ENCODE measurements at places on chromosomes 11 and 22.

DNA sequence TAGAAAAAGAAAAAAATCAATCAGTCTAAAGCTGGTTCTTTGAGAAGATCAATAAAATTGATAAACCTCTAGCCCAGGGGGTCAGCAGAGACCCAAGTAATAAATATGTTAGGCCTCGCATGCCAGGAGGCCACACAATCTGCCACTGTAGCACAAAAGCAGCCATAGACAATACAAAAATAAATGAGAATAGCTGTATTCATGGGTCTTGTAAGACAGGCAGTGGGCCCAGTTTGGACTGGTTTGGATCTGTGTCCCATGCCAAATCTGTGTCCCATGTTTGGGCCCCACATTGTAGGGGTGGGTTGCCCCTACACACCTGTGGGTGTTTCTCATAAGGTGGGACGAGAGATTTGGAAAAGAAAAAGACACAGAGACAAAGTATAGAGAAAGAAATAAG, 6.6 kb upstream of the PLAAT4 start:
- DNase-seq, result no peak

DNA sequence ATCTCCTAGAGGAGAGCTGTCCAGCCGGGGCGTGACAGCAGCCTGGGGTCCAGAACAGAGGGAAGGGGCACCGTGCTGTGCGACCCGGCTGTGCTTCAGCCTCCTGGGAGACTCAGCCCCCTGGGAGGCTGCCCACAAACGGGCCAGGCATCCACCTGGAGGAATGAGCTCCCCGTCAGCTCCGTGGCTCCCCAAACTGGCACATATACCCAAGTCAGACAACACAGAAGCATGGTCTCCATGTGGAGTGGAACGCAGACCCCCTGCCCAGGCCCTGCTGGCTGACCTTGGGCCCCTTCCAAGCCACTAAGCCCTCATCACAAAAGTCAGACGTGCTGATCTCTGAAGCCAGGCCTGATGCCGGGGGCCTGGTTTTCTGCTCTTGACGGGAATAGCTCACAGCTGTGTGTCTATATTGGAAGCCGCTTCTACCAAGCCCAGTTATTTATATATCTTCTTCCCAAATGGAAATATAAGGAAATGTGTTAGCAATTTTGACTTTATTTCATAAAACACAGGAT, 91.7 kb downstream of the BRD1 start:
- no peak for DNase-seq

DNA sequence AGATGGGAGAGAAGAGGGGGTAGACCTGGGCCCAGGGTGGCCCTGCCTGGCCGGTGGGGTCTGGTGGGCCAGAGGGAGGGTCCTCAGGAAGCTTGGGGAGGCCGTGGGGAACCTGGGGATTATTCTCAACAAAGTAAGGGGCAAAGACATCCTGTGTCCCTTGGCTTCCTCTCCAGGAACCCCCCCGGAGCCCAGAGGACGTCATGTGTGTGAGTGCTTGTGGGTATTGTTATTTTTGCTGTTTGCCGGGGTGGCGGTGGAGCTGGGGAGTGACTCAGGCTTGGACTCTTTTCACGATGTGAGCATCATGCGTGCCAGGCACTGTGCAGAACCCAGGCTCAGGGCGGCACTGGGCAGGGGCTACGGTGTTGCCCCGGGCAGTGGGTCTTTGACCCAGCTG, 982 bp upstream of the SHANK3 start:
- no peak for DNase-seq

- no peak for DNase-seq
These were observed 7.1 kb downstream of the CD44 start for GRCh38 chr11:35146074-35146521.

- no peak for DNase-seq
These were observed 66.8 kb downstream of the ZC3H12C start for GRCh38 chr11:110160016-110160415.

DNA sequence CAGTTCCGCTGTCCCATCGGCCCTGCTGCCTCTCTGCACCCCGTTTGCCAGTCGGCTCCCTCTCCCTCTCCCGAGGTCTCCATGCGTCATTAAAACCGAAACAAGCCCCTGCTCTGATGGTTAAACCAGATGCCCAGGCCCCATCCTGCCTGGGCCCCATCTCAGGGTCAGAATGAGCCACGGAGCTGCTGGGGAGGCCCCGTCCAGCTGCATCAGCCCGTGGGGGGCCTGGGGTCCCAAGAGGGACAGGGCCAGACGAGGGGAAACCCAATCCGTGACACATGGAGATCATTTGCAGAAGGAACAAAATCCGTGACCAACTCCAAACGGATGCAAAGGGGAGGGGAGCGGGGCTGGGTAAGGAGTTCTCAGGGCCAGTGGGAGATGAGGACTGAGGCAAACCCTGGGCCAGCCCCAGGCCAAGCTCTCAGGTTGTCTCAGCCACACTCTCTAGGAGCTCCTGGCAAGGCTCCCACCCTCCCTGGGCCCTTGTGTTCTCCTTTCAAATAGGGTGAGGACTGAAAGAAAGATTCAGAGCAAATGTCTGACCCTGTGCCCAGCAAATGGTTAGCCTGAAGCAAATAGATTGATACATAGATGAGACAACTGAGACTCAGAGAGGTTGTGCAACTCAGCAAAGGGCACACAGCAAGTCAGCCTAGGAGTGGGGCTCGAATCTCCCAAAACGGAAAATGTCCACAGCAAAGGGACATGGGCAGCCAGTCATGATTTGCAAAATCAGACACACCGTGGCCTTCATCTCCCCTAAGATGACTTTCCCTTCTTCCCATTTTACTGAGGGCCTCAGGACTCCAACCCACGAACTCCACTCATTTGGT, 162.1 kb downstream of the MN1 start:
- no peak for DNase-seq

DNA sequence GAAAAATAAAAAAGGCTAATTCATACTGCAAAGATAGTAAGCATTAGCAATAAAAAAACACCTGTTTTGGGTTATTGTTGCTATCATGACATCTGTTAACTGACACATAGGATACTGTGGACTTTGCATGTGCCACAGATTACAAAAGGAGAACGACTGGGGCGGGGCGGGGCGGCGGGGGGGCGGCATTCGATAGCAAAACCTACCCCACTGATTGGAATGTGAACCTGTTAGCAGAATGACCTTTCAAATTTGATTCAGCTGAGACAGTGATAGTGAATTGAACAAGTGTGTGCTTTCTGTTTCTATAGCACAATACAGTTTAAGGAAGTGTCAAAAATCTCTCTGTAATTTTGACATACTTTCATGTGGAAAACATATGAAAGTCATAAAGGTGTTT, 14.9 kb downstream of the MMP20 start:
- DNase-seq, result no peak

GRCh38 chr11:36394056-36394455, 98.0 kb downstream of the PRR5L start:
- DNase-seq, result no peak

DNA sequence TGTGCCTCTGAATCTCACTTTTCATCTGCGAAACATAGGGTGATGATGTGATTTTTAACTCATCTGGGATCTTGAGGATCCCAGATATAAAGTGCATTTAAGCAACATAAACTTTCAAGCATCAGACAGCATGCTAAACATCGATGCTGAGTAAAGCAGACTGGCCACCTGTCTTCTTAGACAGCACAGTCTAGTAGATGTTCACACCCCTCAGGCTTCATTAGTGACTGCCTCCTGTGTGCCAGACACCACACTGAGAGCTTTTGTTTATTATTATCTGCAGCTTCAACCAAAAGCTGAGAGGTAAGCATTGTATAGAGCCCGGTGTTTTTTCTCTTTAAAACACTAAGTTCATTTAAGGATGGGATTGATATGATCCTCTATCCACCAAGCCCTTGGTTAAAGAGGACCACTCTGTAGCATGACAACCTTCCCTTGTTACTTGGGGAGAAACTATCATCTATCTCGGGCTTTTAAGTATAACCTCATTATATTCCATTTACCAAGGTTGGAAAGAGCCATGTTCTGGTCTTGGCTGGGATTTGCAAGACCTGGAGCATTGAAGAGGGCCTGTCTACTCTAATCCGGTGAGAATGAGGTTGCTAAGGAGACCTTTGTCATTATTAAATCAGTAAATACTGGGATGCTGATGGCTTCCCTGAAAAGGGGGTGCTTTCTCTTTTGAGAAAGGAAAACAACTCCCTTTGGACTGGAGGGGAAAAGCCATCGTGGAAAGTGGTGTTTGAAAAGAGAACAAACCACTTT, 114.2 kb upstream of the SEZ6L start:
- DNase-seq, result no peak

- DNase-seq, result no peak
These were observed 13.0 kb upstream of the OPCML start for GRCh38 chr11:133545199-133545803.

- DNase-seq, result peak; percentile 12
These were observed 76.0 kb upstream of the KCNQ1OT1 start for GRCh38 chr11:2775626-2776350.

- no peak for DNase-seq
These were observed 44.6 kb downstream of the COPB1 start for GRCh38 chr11:14454861-14455632.

- DNase-seq, result no peak
These were observed 32.5 kb upstream of the LMO1 start for GRCh38 chr11:8296038-8296649.

DNA sequence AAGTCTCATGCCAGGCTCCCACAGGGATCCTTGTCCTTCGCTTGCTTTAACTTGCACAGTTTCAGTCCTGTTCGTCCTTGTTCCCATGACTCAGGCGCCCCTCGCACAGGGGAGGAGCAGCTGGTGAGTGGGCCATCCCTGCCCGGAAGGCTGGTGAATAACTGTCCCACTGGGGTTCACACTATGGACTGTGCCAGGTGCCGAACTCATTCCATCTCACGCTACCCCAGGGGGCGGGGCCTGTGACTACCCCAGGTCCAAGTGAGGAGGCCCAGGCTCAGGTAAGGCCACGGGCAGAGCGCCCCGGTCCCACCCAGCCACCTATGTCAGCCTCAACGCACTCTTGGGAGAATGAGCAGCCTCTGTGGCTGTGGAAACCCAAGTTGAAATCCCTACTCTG, 7.2 kb upstream of the CARD10 start:
- no peak for DNase-seq

DNA sequence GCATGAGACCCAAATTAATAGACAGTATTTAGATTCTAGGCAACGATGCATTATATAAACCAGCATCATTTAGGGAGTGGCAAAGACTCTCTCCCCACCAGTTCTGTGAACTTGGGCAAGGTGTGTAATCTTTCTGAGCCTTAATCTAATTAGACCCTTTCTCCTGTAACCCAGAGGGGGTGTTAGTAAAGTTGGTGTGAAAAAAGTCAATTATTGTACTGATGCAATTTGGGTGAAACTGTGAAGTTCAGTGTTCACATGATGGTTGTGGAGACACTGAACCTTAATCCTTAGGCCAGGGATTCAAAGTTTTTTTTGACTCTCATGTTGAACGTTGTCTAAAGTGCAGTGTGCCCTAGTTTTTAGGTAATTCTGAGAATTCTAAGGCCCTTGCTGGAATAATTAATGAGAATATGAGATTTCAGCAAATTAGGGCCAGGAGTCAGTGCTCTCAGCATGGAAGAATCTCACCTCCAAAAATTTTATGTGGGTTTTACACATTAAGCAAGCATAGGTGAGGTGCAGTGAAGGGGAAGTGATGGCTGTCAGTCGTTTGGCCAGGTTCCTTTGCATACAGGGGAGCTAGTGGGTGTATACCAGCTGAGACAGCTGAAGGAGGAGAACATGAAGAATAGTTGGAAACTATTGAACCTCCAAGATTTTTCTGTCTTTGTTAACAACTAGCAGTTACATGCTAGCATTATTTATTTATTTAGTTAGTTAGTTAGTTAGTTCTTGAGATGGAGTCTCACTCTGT, 94.2 kb downstream of the PTPRJ start:
- no peak for DNase-seq

DNA sequence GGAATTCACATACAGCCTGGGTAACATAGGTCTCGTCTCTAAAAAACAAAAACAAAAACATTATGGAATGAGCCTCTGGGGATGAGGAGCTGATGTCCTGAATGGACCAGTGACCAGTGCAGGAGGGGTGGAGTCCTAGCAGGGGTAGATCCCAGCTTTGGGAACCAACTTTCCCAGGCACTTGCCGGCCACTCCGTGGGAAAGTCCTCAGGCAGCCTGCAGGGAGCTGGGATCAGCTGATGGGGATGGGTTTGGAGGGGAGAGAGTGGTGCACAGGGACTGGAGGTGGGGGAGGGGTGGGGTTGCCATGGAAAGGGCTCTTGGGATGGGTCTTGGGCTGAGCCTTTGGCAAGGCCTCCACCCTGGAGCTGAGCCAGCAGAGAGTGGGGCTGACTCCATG, 19.1 kb downstream of the MGAT3 start:
- no peak for DNase-seq

DNA sequence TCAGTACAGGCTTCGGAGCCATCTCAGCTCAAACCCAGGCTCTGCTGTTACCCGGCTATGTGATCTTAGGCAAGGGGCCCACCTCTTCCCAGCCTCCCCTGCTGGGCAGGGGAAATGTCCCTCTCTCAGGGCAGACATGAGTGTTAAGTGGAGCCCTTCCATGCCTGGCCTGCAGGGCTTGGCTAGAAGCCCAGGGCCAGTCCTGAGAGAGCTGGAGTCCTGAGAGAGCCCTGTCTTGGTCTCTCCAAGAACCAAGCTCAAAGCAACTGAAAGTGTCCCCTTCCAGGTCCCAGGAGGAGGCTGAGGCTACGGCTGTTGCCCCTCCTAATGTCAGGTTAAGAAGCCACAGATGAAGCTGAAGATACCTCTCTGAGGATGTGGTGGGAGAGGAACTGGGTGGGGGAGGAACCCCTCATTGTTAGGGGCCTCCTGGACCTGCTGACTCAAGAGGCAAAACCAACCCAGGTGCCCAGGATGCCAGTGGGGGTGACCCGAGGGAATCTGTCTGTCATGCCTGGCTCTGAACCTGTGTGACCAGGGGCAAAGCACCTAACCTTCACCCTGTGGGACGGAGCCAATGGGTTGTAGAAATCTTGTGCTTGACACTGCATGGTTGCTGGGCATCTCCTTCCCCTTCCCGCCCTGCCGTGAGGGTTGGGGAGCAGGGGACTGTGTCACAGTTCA, 4.2 kb downstream of the ZP1 start:
- DNase-seq, result no peak

DNA sequence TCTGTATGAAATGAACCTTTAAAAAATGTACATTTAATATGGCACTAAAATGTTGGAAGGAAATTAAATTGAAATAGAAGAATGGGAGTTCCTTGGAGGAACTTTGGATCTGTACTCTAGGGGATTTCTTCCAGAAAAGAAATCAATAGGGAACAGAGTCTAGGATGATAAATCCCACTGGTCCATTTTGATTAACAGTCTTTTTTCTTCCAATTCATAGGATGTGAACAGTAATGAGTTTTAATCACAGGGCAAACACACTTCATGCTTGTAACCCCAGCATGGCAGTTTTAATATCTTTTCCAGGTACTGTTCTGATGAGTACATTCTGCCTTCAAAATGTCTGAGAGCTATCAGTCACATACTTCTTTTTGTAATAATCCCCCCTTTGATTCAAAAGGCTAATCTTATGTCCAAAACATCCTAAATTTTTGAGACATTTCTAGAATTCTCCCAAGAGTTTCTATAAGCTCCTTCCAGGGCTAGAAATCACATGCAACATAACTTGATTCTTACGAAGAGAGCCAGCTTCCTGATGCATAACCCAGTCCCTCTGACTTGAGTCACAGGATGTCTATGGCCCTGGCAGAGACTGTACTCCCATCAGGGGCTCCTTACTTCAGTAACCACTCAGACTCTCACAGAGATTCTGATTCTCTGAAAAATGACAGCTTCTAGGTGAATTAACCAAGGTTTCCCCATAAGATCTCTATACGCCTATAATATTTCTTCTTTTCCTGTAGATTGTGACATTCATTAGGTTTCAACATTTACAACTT, 112.9 kb downstream of the SLC36A4 start:
- DNase-seq, result no peak

Data from central memory CD8-positive, alpha-beta T cell (primary cell).